ENCODE measurements at places on chromosomes 6 and 20. TPM values are rescaled to one million over a fixed set of nuclear protein-coding genes. Genes with fewer than 3 reads are reported as not detected.

Gene SMLR1
- total RNA-seq, result not detected

Gene FRMD1
- total RNA-seq, result 14.3 TPM

- DNase-seq, result no peak
Observed at GRCh38 chr20:58748618-58749017, 56.0 kb downstream of the NPEPL1 start.

Gene C6orf58
- not detected for total RNA-seq

Gene CRISP2
- total RNA-seq, result not detected

- peak; percentile 27 for DNase-seq
Observed at GRCh38 chr6:99618649-99619408, 12.2 kb downstream of the PRDM13 start.

Gene RRBP1
- total RNA-seq, result 210 TPM

Gene BMP2
- 22.5 TPM for total RNA-seq

DNA sequence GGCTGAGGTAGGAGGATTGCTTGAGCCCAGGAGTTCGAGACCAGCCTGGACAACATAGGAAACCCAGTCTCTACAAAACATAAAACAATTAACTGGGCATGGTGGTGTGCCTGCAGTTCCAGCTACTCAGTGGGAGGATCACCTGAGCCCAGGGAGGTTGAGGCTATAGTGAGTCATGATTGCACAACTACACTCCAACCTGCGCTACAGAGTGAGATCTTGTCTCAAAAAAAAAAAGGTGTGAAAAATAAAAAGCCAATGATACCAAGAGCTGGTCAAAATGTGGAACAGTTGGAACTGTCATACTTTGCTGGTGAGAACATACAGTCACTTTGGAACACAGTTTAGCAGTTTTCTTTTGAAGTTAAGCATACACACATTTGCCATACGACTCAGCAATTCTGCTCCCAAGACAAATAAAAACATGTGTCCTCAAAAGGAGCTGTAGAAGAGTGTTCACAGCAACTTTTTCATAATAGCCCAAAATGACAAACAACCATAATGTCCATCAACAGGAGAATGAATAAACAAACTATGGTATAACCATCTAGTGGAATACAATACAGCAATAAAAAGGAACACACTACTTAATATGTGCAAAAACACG is 21.6 kb upstream of the FKBP5 start:
- no peak for DNase-seq

DNA sequence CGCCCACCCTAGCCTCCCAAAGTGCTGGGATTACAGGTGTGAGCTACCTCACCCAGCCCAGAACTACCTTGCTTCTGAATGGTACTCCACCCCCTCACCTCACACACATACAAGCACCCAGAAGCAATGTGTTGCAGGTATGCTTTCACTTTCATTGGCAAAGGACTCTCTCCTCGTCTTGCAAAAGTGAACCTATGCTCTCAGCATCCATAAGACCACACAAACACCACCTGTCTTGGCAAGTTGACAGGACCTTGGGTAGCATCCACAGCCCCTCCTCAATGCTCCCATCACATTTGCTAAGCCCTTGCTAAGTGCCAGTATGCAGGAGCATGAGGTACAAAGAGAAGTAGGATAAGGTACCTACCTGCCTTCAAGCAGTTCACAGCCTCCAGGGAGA is 3.7 kb downstream of the KIF13A start:
- peak; percentile 35 for DNase-seq

DNA sequence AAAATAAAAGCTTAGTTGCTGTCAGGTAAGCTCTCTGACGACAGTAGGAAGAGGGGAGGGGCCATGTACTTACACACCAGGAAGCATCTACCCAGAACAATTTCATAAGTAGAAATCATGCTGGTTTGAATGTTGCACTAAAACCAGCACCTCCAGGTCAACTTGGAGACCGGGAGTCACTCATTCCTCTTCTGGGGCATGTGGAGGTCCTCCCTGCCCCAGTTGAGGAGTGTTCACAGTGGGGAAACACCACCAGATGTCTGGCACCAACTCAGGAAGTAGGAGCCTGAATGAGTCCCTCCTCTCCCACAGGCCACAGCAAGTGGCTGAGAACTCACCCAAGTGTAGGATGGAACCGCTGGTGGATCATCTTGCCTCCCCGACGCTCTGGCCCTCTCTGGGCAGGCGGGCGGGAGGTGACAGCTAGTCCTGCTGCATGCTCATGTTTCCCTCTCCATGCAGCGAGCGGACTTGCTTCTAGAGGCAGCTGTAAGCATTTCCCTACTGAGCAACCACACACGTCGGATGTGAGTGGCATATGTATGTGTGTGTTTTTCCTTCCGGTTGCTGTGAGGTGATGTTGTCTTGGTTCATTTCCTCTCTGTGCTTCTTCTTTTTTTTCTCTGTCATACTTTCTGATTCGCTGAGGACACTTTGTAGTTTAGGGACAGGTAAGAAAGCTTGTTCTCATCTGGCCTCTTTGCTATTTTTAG is 149.5 kb upstream of the NEDD9 start:
- peak; percentile 40 for DNase-seq

- DNase-seq, result no peak
Observed at GRCh38 chr6:317448-318144, 25.3 kb downstream of the DUSP22 start.

- peak; percentile 13 for DNase-seq
Observed at GRCh38 chr6:90000864-90001731, 106.8 kb downstream of the GJA10 start.

DNA sequence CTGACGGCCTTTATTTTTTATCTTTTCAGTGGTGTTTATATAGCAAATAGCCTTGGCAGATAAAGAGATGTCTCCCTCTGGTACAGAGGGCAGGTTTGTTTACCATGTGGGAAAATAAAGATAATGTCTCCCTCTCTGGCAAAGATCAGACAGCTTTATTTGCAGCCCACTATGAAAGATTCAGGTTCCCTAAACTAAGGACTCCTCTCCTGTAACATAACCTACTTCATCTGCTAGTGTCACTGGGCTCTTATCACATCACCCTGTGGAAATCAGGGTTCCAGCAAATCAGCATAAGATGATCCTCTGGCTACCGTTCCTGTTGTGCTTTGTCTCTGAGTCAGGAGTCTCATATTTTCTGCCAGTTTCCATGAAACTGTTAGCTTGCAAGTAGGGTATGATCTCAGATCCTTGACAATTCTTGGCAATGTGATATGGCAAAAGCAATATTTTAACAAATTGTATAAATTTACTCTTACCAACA is 3.1 kb downstream of the FBXL4 start:
- no peak for DNase-seq

- no peak for DNase-seq
Observed at GRCh38 chr20:49460131-49460530, 22.3 kb downstream of the KCNB1 start.

- no peak for DNase-seq
Observed at GRCh38 chr20:62786157-62786556, 10.1 kb upstream of the MRGBP start.

DNA sequence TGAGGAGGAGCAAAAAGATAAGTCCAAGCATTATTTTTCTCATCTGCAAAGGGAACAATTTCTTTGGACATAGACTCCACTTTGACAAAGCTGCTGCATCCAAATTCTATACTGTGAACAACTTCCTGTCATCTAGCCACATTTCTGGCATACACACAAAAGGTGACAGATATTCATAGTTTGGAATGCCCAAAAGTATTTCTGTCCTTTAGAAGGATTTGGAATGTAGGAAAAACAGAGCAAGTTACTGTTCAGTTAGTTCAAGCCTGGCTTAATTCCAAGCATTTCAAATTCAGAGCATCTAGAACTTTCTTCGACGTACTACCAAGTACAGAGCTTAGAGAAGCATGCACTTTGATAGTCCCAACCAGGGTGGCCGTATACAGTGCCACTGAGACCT is 134.0 kb downstream of the PDE7B start:
- DNase-seq, result no peak

GRCh38 chr6:34917626-34918285 is 28.7 kb downstream of the ANKS1A start:
- no peak for DNase-seq

DNA sequence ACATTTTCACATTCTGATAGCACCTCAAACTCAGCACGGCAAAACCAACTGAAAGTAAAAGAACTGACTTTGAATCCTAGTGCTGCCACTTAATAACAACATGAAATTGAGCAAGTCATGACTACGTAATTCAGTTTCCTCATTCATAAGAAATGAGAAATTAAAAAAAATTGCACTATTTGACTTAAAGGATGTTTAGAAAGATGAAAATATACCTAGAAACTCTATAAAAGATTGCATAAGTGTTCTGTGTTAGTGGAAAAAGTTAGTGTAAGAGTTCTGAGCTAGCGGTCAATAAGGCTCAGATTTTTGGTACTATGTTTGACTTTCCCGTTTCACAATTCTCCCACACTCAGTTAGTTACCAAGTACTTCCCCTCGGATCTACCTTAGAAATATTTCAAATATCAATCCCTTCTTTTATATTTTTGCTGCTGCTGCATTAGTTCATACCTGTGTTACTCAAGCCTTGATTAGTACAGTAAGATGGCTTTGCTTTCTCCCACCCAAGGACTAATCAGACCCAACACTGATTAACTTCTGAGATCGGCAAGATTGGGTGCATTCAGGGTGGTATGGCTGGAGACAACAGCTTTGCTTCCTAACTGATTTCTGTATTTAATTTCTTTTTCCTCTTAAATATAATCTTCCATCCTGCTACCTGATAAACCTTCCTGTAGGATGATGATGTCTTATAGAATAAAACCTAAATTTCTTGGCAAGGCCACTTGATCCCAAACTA is 25.9 kb downstream of the ECHDC1 start:
- DNase-seq, result no peak

- no peak for DNase-seq
Observed at GRCh38 chr6:53048431-53049195, 16.6 kb upstream of the FBXO9 start.

- DNase-seq, result no peak
Observed at GRCh38 chr6:168442646-168443045, 1.7 kb downstream of the SMOC2 start.

DNA sequence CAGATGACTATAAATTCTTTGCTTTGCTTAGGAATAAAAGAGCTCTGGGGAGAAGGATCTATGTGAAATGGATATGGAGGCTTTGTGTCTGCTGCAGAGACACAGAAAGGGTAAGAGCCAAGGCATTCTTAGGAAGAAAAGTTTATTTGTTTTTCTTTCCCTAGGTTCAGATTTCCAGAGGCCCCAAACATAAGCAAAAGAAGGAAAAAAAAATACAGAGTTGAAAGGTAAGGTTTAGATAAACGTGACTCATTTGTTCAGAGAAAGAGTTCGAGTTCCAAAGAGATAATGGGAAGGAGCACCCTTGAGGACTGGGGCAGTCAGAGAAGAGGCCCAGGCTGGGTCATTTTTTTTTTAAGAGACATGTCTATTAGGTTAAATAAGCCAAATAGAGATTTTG is 27.4 kb upstream of the BMP5 start:
- no peak for DNase-seq

- no peak for DNase-seq
Observed at GRCh38 chr6:32635526-32636123, 1.6 kb upstream of the HLA-DQA1 start.

- no peak for DNase-seq
Observed at GRCh38 chr6:158000530-158001307, 19.1 kb downstream of the SYNJ2 start.

- DNase-seq, result no peak
Observed at GRCh38 chr6:76174722-76175121, 102.3 kb upstream of the IMPG1 start.

Gene NRSN1
- total RNA-seq, result not detected

GRCh38 chr6:95083506-95083905 is 493.8 kb upstream of the MANEA start:
- no peak for DNase-seq

GRCh38 chr6:129844118-129844891 is 16.8 kb downstream of the TMEM244 start:
- no peak for DNase-seq

GRCh38 chr6:125802383-125802782 is 11.6 kb downstream of the NCOA7 start:
- DNase-seq, result no peak

All from mucosa of descending colon (tissue), 3 donors.